GM13977 (cell line): ENCODE measurements at places on chromosomes 2 and 18.

GRCh38 chr2:42978887-42979415, 186.6 kb upstream of the HAAO start:
- DNase-seq: no peak

DNA sequence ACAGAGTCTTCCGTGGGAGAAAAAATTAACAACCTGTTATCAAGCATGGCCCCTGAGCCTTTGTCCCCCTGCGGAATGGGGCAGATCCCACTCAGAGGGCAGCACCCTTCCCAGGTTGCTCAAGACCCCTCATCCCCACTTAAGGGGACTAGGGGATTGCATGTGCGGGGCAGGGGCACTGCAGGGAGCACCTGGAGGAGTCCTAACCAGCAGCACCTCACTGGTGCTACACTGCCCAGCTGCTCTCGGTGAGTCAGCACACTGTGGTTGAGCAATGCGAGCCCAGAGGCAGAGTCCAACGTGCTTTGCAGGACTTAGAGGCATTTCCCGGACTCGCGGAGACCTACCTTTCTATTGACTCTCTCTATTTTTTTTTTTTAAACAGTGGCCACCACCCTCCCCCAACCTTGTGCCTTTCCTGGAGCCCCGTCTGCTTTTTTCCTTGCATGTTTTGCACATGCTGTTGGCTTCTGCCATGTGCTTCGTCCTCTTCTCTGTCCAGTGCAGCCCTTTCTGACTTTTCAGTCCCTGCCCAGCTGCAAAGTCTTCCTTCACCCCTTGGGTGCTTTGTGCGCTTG, 74.0 kb downstream of the IL1R2 start:
- no peak for DNase-seq

DNA sequence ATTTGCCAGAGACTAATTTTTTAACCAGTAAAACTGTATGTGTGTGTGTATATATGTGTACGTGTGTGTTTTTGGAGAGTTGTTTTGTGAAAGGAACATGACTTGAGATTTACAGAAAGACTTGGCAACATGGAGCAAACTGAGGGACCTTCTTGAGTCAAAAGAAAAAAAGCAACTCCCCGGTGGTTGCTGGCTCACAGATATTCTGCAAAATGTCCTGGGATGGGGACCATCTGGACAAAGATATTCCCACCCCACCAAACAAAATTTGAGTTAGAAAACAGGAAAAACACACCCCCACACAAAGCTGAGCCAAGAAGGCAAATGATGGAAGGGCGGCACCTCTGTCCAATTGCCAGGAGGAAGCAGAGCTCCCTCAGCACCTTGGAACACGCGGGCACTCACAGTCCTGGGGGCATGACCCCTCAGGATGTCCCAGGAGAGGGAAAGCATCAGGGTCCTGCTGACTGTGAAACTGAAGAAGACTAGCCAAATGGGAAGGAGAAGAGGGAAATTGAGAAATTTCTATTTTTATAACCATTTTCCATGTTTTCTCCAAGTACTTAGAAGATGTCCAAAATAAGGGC, 290.2 kb upstream of the ACVR2A start:
- DNase-seq: no peak

- DNase-seq: no peak
Measured at GRCh38 chr2:119158563-119159347, at the start of gene C1QL2. Gene C1QL2, minus strand, starts transcription at chr2:119158751. Its CDS starts 482 bp downstream, at chr2:119158269.

- no peak for DNase-seq
Measured at GRCh38 chr2:165251366-165251765, 12.2 kb downstream of the SCN2A start.

DNA sequence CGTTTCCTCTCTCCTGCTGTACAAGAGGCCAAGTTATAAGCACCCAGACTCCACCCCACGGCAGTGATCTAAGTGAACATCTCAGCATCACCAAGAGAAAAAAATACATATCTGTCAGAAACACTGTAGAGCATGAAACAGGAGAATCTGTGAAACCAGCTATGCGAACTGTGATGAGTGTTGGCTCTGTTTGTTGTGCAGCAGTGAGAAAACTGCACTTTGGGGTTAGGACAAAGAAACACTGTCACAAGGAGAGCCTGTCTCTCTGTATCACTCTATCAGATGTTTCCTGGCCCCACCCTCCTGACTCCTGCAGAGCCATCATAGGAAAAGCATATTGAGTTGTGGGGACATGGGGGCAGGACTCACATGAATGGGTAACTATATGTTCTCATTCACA, 87.1 kb downstream of the LAMA3 start:
- DNase-seq: no peak

- peak; percentile 60 for DNase-seq
Measured at GRCh38 chr18:46950064-46950656, 32.8 kb downstream of the KATNAL2 start.

GRCh38 chr2:231124838-231125568, at the start of gene HTR2B:
Gene HTR2B, minus strand, starts transcription at chr2:231125042. Its CDS starts 1,278 bp downstream, at chr2:231123764.
- peak; percentile 22 for DNase-seq

- DNase-seq: no peak
Measured at GRCh38 chr2:72263776-72264060, 116.1 kb upstream of the CYP26B1 start.

- peak; percentile 36 for DNase-seq
Measured at GRCh38 chr2:221969087-221969829, 329.5 kb downstream of the PAX3 start.

GRCh38 chr2:205849136-205849535, 166.8 kb downstream of the NRP2 start:
- DNase-seq: no peak

DNA sequence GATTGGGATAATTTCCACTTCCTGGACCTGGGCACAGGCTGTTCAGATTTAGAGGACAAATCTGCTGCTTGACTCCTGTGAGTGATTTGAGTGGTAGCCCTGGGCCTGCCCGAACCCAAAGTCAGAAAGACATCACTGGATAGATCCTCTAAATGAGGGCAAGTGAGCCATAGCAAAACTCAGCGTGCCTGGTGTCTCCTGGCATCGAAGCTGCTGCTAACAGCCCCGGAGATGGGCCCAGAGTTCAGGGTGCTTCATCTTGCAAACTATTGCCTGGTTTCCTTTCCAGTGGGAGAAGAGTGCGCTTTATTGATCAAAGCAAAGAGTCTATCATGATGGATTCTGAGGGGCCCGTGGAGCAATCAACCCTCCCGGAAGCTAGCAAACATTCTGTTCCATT, 153.1 kb upstream of the KLHL29 start:
- DNase-seq: no peak

DNA sequence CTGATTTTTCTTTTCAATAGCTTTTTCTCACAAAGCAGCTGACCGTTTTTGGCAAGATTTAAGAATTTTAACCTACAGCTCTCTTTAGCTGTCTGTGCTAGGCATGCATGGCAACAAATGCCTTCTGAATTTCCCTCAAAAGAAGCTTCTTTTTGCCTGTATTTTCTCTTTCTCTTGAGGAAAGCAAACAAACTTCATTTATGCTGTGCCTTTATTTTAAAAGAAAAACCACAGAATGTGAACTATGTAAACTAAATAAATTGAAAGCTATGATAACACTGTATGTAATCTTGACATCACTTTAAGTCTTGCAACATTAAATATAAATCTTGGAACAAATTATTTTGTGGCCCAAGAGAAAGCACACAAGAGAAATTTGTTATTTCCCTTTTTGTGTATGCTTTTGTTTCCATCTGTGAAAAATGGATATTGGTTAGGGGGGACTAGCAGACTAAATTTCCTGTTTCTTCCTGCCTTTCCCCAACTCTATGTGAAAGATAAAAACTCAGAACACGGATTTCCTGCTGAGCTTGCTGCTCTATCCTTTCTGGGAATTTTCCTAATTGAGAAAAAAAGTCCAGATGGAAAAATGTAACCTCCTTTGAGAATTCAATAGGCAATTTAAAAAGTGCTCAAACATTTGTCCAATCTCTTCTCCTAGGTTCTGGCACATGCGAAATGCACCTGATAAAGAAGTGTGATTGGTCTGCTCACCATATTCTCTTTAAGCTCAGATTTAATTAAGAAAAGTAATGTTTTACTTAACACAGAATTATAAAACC, 20.9 kb upstream of the TFPI start:
- DNase-seq: no peak

- DNase-seq: peak; percentile 80
Measured at GRCh38 chr2:219497495-219498279, 1.0 kb upstream of the GMPPA start.

GRCh38 chr2:203894262-203894661, 26.7 kb downstream of the CTLA4 start:
- DNase-seq: no peak

- DNase-seq: no peak
Measured at GRCh38 chr2:202577250-202578183, 57.3 kb upstream of the FAM117B start.
